Stimulated activated CD8-positive, alpha-beta memory T cell treated with anti-CD3 and anti-CD28 coated beads, Interleukin-4, amount 100 ng/mL, for 24 hours (primary cell): ENCODE measurements at places on chromosomes 11 and 22.

- no peak for DNase-seq
Measured at GRCh38 chr11:93507517-93507916, 35.7 kb downstream of the SMCO4 start.

- DNase-seq: no peak
Measured at GRCh38 chr11:134535029-134536025, 123.3 kb upstream of the B3GAT1 start.

- no peak for DNase-seq
Measured at GRCh38 chr11:45796461-45796861, 8.5 kb upstream of the SLC35C1 start.

GRCh38 chr11:121870206-121871045 is 245.6 kb downstream of the BLID start:
- no peak for DNase-seq

- DNase-seq: no peak
Measured at GRCh38 chr11:20353829-20354434, 9.6 kb upstream of the HTATIP2 start.

- no peak for DNase-seq
Measured at GRCh38 chr11:73259406-73260126, 12.6 kb upstream of the P2RY6 start.

GRCh38 chr11:20010851-20011225 is 149.4 kb downstream of the DBX1 start:
- no peak for DNase-seq
